ENCODE measurements at places on chromosomes 2 and 18.

- DNase-seq = no peak
Observed at GRCh38 chr2:28587526-28588291, 91.8 kb downstream of the PLB1 start.

DNA sequence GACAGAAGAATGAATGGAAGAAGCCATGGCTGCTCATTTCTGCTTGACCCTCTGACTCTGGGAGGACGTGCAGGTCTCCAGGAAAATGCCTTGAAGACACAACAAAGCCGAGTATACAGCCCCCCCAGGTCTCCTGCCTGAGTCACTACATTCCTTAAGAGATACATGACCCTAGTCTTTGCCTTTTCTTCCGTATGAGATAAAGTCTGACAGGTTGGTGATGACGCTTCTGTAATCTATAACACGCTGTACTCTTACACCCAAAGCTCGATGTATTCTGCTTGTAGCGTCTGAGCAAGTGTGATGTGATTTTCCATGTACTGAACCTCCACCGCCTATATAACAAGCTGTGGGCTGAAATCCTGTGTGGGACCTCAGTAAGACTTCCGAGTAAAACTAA lies 77.3 kb downstream of the KCTD1 start:
- DNase-seq = no peak

- no peak for DNase-seq
Observed at GRCh38 chr2:38653715-38654527, 12.0 kb upstream of the GALM start.

DNA sequence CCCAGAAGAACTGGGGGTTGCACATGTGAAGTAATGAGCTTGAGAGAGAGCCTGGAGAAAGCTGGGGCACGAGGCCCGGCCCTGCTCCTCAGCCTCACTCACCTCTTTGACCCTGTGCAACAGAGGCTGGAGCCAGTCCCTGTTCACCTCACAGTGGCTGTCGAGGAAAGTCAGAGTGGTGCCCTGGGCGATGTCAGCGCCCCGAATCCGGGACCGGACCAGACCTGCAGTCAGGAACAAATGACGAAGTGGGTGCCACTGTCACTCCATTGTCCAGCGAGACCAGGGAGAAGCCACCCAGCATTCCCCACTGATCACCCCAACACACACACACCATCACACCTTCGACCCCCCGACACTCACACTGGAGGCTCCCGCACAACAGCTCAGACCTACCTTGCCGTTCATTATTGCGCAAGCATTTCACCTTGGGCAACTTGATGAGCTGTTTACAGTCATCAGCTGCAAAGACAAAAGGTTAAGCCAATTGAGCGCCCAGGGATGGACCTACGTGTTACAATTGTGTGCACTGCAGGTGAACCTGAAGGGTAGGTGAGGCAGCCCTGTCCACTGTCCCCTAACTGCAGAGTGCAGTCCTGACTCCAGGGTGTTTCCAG lies 148.4 kb upstream of the CAPN13 start:
- DNase-seq = no peak

DNA sequence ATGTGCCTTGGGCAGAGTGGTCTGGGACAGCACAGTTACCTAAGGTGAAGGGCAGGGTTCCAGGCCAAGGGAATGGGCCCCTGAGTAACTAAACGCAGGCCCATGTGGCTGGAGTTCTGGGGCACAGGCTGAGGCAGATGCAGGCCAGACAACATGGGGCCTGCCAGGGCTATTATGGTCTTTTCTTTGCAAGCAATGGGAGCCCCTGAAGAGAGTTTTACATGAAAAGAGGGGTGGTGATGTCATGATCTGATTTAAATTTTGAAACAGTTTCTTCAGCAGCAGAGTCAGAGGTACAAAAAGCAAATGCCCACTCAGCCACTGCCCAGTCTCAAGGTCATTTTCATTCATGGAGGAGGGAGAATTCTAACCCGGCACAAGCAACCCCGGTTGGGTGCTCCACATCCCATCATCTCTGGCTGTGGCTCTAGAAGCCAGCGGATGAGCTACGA lies 5.6 kb downstream of the CHST10 start:
- DNase-seq = no peak

GRCh38 chr2:59804732-59805131 lies 748.7 kb downstream of the BCL11A start:
- DNase-seq = no peak

DNA sequence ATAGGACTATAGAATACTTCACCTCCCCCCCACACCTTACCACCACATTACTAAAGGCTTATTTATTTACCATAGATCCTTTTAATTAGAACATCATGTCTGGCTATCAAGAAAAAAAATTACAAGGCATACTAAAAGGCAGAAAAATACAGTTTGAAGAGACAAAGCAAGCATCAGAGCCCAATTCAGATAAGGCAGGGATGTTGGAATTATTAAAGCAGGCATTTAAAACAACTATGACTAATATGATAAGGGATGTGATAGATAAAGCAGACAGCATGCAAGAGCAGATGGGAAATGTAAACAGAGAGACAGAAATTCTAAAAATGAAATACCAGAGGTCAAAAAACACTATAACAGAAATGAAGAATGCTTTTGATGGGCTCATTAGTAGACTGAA lies 55.4 kb upstream of the SMIM21 start:
- no peak for DNase-seq

- DNase-seq = no peak
Observed at GRCh38 chr2:103364177-103364576, 602.3 kb downstream of the TMEM182 start.

DNA sequence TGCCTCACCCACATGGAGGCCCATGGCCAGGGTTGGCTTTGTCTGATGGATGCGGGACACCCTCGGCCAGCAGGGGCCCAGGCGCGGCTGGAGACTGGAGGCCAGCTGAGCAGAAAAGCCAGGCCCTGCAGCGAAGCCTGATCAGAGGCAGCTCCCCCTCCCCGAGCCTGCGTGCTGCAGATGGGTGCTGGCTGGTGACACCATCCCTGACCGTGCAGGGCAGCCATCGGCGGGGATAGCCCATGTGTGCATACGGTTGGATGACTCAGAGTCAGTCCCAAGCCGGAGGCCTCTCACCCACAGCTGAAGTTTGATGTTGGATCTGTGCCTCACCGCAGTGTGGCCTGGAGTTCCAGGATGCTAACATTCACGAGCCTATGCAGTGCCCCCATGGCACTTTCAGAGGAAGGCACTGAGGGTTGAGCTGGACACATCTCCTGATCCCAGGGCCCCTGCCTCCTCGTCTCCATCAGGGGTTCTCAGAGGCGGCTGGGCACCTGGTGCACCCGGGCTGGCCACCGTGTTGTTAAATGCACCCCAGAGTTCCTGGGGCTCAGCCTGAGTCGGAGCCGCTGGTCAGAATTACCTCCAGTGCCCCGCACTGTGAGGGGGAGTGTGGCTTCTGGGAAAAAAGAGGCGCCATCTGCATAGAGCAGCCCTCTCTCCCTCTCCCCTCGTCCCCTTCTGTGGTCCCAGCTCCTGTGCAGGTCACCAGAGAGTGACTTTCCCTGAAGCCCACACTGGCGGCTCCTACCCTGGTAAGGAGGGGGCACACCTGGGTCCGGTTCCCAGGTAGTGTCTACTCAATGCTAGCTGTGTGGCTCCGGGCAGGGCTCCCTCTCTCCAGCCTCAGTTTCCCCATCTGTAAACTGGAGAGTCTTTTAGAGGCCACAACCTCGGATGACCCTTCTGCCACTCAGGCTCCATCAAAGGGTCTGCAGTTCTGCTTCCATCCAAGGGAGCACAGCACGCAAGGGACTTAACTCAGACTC lies 19.4 kb upstream of the KIF1A start:
- no peak for DNase-seq

- no peak for DNase-seq
Observed at GRCh38 chr18:7722955-7723354, 155.8 kb downstream of the PTPRM start.

DNA sequence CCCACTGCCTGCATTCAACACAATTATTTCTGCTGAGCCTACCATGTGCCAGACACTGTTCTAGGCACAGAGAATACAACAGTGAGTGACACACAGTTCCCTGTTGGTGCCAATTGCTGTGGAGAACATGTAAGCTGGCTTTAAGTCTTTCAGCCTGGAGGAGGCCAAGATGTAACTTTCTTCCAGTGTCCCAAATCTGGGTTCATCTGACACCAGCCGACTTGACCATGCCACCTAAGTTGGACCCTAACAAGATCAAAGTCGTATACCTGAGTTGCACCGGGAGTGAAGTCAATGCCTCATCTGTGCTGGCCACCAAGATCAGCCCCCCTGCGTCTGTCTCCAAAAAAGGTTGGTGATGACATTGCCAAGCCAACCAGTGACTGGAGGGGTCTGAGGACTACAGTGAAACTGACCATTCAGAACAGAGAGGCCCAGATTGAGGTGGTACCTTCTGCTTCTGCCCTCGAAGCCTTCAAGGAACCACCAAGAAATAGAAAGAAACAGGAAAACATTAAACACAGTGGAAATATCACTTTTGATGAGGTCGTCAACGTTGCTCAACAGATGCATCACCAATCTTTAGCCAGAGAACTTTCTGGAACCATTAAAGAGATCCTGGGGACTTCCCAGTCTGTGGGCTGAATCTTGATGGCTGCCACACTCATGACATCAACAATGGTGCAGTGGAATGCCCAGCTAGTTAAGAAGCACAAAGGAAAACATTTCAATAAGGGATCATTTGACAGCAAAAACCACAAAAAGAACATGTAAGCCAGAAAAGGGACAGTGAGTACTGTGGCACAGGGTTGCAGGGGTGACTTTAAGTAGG lies 6.3 kb downstream of the TRABD2A start:
- no peak for DNase-seq

DNA sequence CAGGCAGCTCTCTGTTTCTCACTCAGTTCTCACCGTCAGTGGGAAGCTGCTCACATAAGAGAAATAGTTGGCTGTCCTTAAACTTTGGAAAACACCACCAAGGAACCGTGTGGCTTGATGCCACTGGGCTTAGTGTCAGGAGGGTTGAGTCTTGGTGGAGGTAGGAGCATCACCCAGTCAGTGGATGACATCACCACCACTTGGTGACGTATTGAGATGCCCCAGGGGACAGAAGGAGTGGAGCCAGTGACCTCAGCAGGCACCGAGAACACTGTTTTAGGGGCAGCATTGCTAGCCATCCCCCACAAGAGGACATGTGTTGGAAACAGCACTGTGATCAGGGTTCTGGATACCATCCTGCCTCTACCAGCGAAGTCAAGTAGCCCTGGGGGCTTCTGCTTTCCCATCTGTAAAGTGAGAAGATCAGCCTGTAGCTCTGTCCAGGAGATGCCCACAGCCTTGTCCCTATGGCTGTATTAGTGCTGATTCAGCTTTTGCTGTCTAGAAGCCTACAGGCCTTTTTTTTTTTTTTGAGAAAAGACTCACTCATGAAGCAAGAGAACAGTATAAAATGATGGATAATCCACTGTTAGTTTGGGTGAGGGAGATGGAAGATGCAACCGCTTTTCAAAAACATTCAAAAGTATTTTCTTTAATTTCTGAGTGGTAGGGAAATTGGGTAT lies 66.2 kb downstream of the TSN start:
- DNase-seq = no peak

DNA sequence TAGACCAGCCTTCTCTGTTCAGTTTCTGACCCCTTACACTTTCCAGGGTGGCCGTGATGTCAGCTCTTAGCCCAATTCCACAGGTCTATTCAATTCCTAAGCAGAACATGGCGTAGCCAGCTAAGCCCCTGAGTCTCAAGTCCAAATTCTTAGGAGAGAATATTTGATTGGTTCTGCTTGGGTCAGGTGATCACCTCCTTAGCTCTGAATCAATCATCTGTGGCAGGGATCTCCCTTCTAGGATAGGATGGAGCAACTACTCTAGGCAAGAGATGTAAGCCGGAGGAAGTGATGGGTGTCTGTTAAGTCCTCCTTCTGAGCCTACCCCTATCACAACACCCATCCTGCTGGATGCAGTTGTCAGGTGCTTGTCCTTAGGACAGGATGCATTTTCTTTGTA lies 11.1 kb downstream of the UCN start:
- DNase-seq = no peak

DNA sequence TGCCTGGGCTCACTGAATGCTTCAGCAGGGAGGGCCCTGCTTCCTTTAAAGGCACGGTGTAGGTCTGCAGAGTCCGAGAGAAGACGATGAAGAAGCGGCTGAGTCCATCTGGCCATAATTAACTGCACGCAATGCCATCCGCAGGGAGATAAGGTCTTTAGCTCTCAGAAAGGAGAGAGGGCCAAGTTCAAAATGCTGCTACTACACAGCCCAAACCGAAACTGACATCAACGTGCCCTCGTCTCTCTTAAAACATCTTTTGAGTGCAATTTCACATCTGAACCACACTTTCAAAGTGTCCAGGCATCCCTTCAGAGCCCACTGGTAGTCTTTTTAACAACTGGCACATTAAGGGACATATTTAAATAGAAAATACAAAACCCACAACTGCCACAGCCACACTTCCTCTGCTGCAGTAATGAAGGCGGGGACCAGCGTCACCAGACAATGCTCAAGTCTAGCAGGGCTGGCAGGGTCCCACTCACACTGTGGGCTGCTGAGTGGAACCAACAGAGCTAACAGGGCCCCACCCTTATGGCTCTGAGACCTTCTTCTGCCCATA lies 35.8 kb downstream of the ST3GAL5 start:
- no peak for DNase-seq

- no peak for DNase-seq
Observed at GRCh38 chr2:37219046-37219445, 12.3 kb downstream of the CEBPZ start.

- DNase-seq = no peak
Observed at GRCh38 chr2:184119989-184120800, 478.1 kb upstream of the ZNF804A start.

DNA sequence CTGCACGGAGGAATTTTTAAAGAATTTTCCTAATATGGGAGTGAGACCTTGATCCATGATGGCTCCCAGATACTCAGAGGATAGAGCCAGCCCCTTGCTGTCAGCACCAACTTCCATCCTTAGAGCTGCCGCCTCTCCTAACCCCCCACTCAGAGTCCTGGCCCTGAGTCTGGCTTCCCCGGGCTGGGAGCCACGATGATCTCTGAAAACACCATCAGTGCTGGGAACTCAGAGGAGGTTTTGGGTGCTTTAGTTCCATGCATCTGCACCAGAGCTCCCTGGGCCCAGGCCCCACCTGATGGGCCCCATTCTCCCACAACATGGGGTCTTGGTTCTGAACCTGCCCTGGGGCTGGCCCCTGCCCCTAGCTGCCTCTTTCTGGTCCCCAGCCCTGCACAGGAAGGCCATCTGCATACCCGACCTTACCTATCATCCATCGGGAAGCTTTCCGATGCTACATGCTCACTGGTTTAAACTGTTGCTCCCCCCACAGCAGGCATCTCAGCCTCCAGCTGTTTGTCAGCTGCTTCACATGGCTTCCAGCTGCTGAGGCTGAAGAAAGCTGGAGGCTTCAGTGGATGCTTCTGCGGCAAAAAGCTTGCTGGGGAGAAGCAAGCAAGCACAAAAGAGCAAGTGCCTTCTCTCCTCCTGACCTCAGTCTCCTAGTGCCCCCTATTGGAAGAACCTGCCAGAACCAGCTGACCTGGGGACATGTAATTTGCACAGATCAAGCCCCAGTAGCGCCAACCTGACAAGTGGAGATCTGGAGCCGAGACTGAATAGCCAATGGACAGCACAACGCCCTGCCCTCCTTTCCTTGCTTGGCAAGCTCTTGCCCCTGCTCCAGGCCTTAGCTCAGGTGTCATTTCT lies 24.2 kb upstream of the RHOB start:
- no peak for DNase-seq

DNA sequence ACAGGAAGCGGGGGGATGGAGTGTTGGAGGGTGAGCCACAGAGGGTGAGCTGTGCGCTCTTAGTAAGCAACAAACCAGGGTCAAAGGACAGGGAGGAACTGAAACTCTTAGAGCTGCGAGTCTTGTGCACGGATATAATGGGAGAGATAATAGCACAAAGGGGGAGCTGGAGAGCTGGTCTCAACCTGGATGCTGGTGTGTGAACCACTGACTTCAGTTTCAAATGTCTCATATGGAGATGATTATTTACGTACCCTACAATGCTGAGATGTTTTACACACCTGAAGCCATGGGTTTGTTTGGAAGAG lies 35.9 kb downstream of the PTGR3 start:
- no peak for DNase-seq

All from muscle of arm (tissue), 14 donors.